Aorta (tissue), 5 donors: ENCODE measurements at places on chromosomes 13 and 19. TPM values are rescaled to one million over a fixed set of nuclear protein-coding genes. Genes with fewer than 3 reads are reported as not detected.
A peak's percentile ranks its signal among the peaks of the same experiment; 100 is the strongest.

- H3K4me3 ChIP-seq = no peak overlapping the region
- H3K27ac ChIP-seq = no peak overlapping the region
- H3K4me1 ChIP-seq = no peaks in the 10 kb centered on the region
- no peaks in the 10 kb centered on the region for H3K27me3 ChIP-seq
- no peaks in the 10 kb centered on the region for H3K36me3 ChIP-seq
Measured at GRCh38 chr19:44371815-44372480, 15.5 kb upstream of the ZNF112 start.

DNA sequence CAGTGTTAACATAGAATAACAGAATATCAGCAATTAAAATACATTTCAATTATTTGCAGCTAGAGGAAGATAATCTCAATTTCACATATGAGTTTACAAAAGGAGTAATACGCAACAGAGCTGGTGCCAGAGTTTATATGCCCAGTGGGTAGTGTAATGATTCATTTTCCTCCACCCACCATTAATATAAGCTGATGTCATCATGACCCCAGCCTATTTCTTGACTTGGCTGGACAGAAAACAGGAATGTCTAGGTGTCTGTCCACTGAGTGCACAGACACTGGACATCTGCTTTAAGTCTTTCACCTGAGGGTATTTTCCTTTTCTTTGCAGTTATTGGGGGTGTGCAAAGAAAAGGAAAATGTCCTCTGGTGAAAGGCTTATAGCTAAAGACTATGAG, 335.5 kb downstream of the TBC1D4 start:
- H3K27ac ChIP-seq = no peak overlapping the region
- H3K27me3 ChIP-seq = no peaks in the 10 kb centered on the region
- no peak overlapping the region for H3K4me3 ChIP-seq
- H3K4me1 ChIP-seq = no peaks in the 10 kb centered on the region

DNA sequence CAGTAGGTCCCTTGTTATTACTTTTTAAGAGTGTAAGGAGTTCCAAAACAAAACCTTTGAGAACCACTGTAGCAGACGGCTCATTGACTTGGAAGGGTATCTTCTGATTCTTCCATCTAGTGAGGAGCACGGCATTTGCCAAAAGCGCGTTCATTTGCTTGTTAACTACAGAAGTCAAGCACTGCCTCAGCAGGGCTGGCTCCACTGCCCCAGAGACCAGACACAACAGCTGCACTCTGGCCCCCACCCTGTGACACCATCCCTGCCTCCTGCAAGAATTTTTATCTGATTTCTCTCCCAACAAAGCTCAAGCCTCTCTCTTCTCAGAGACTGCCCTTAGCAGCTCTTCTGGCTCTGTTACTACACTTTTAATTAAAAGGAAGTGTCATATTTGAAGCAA, 20.7 kb upstream of the XPO4 start:
- H3K27me3 ChIP-seq = no peaks in the 10 kb centered on the region
- no peak for DNase-seq
- H3K4me3 ChIP-seq = no peak overlapping the region
- H3K4me1 ChIP-seq = no peaks in the 10 kb centered on the region
- no peaks in the 10 kb centered on the region for H3K36me3 ChIP-seq

The ZNF224 gene
- 4.8 TPM for polyA plus RNA-seq

The TTC9B gene
- not detected for polyA plus RNA-seq

GRCh38 chr19:45195764-45196163, 17.2 kb downstream of the BLOC1S3 start:
- H3K27me3 ChIP-seq = no peaks in the 10 kb centered on the region
- H3K36me3 ChIP-seq = no peaks in the 10 kb centered on the region
- no peak overlapping the region for H3K27ac ChIP-seq
- no peak for DNase-seq

The TNNT1 gene
- 1.4 TPM for polyA plus RNA-seq

GRCh38 chr13:99037756-99038155, 59.9 kb upstream of the DOCK9 start:
- no peaks in the 10 kb centered on the region for H3K27me3 ChIP-seq
- no peak for DNase-seq
- no peak overlapping the region for H3K4me3 ChIP-seq

DNA sequence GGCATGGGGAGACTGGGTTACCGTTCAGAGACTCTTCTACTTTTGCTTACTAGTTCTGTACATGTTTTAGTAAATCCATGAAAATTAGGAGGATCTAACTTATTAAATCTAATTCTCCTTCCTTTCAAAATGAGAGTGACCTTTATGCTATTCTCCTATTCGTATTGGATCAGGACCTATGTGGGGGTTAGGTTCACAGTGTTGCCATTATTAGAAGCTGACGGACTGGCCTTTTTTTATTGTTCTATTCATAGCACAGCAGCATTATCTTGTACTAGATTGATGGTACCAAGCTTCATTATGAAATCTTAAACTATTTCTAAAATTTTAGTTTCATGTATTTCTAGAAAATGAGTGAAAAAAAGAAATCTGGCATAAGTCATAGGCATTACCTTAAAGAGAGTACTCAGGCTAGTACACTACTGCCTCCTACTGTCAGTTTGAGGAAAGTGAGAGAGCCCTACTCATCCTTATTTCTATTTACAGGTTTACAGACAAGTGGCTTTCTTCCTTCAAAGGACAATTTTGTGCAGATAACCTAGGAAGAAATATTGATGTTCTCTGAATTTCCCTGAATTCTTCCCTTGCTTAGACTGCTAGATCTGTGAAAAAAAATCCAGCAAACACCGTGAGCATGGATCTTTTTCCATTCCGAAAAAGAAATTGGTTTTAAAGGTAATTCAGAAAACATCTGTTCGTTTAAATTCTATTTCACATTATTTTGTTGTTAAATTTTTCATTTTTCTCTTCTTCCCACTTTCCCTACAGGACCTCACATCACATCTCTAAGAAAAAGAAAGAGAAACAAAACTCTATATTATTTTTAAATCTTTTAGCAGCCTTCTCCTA, 485.5 kb downstream of the DIAPH3 start:
- no peaks in the 10 kb centered on the region for H3K36me3 ChIP-seq
- H3K4me1 ChIP-seq = no peaks in the 10 kb centered on the region
- H3K27me3 ChIP-seq = no peaks in the 10 kb centered on the region
- H3K4me3 ChIP-seq = no peak overlapping the region
- H3K27ac ChIP-seq = no peak overlapping the region

The ATXN8OS gene
- not detected for polyA plus RNA-seq

GRCh38 chr19:406971-407510, 1.9 kb downstream of the C2CD4C start:
- H3K36me3 ChIP-seq = no peaks in the 10 kb centered on the region
- no peaks in the 10 kb centered on the region for H3K4me1 ChIP-seq
- H3K27me3 ChIP-seq = no peaks in the 10 kb centered on the region
- no peak overlapping the region for H3K27ac ChIP-seq
- no peak overlapping the region for H3K4me3 ChIP-seq

GRCh38 chr13:59776924-59777690, 386.6 kb downstream of the DIAPH3 start:
- H3K27ac ChIP-seq = no peak overlapping the region
- no peak overlapping the region for H3K4me3 ChIP-seq
- H3K4me1 ChIP-seq = no peaks in the 10 kb centered on the region
- H3K36me3 ChIP-seq = no peaks in the 10 kb centered on the region
- no peaks in the 10 kb centered on the region for H3K27me3 ChIP-seq

DNA sequence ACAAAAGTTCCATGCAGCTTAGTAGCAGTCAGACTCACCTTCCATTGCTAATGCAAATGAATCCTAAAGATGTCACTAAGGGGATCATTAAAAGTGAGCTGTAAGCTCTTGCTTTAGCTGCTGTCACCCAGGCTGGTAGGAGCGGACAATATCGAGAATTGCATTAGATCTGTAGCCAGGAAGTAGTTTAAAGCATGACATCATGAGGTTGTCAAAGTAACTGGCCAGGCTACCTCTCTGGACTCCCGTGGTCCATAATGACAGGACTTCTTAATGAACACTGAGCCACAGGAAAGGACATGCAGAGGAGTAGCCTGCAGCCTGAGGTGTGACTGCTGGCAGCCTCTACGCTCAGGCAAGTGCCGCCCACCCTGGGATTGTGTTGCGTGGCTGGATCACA, 522.3 kb upstream of the NBEA start:
- no peak overlapping the region for H3K4me3 ChIP-seq
- H3K27ac ChIP-seq = no peak overlapping the region
- no peak for DNase-seq
- no peaks in the 10 kb centered on the region for H3K4me1 ChIP-seq
- H3K27me3 ChIP-seq = no peaks in the 10 kb centered on the region
- H3K36me3 ChIP-seq = no peaks in the 10 kb centered on the region

- peaks cover 3% of the 10 kb centered on the region for H3K36me3 ChIP-seq
- no peaks in the 10 kb centered on the region for H3K27me3 ChIP-seq
- H3K4me3 ChIP-seq = peak within 1 kb of the TSS; percentile 63
- DNase-seq = peak; percentile 96
Measured at GRCh38 chr19:13116282-13117175, at the start of gene TRMT1. TSS of gene TRMT1 (minus strand) at chr19:13116740. CDS start at chr19:13116399, 341 bp downstream.

DNA sequence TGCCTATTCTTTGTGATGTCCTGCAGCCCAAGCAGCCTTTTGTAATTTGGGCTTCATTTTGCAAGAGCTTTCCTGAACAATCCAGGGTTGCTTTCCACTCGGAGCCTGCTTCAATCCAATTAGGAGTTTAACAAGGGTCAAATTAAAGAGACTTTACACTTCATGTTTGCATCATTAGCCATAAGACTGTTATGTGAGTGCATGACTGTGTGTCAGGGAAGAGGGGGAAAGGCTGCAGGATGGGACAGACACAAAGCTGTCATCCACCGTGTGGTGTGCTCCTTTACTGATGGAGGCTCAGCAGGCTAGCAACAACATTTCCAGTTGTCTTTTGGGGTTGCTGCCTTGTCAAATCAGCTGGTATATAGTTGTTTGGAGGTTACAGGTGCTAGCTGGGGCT, 23.7 kb upstream of the MAB21L1 start:
- no peaks in the 10 kb centered on the region for H3K4me1 ChIP-seq
- H3K4me3 ChIP-seq = no peak overlapping the region
- DNase-seq = no peak

DNA sequence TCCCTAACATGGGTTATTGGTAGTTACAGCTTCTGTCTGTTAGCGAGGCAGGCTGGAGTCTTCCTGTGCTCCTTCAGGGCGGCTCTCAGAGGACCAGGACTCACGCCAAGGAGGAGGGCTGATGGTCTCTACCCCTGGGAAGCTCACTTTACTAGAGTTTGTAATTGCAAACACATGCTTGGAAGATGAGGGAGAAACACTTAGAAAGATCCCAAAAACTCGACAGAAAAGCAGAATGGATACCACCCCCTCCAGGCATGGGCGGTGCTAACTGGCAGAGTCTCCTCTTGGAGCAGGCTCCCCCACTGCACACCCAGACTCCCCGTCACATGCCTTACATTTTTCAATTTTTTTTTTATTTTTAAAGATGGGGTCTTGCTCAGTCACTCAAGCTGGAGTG, 62.0 kb downstream of the PARP4 start:
- H3K4me1 ChIP-seq = no peaks in the 10 kb centered on the region
- H3K4me3 ChIP-seq = no peak overlapping the region
- peaks cover 8% of the 10 kb centered on the region for H3K36me3 ChIP-seq
- no peaks in the 10 kb centered on the region for H3K27me3 ChIP-seq
- H3K27ac ChIP-seq = no peak overlapping the region
- no peak for DNase-seq

- DNase-seq = no peak
- H3K4me3 ChIP-seq = no peak overlapping the region
- H3K4me1 ChIP-seq = no peaks in the 10 kb centered on the region
Measured at GRCh38 chr13:100534911-100535310, 53.7 kb downstream of the GGACT start.

DNA sequence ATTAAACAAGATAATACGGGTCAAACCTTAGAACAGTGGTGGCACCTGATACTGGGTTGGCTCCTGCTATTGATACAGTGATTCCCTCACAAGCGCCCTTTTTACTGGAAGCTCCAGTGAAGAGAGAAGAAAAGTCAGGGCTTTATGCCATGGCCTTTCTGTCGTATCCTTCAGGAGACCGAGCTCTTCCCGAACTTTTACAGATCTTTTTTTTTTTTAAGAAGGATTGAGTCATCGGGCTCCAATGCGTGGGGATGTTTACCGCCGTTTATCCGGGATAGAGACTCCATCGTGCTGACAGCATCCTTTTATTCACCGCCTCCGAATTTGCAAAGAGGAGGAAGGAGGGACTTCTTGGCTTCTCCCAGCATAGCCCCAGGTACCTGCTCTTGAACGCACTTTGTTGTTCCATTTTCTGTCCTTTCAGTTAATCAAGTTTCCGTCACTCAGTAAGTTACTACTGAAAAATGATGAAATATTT, 574 bp downstream of the ZNF227 start:
- no peak overlapping the region for H3K27ac ChIP-seq
- H3K36me3 ChIP-seq = peaks cover 3% of the 10 kb centered on the region
- no peaks in the 10 kb centered on the region for H3K27me3 ChIP-seq
